Astrocyte (in vitro differentiated cells and primary cell): ENCODE measurements at places on chromosomes 4 and X. TPM values are rescaled to one million over a fixed set of nuclear protein-coding genes. Genes with fewer than 3 reads are reported as not detected.

Gene UGT2A1
- not detected in 2 replicates for total RNA-seq

- no peak for DNase-seq
These were observed 626 bp downstream of the TBC1D1 start for GRCh38 chr4:37891260-37892159.

DNA sequence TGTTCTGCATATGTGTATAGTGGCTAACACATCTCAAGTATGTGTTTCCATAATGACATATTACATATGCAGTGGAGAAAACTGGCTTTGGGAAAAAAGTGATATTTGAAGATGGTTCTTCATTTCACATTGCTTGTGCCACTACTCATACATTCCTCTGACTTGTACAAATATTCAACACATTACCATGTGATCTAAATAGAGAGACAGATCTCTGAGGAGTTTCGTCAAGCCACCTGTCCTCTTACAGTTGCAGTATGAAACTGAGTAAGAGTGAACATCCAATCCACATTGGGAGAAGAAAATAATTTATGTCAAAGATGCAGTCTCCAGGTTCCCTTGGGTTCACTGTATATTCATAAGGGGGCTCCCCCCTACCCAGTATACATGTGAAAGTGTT lies 123.9 kb downstream of the KDR start:
- DNase-seq = peak; percentile 2

Gene SLC49A3
- 6.2 and 9.2 TPM in 2 replicates for total RNA-seq

- no peak for DNase-seq
These were observed 24.6 kb upstream of the TBL1X start for GRCh38 chrX:9440116-9440844.

- DNase-seq = no peak
These were observed 2.6 kb downstream of the TIFA start for GRCh38 chr4:112282860-112283667.

Gene SMIM10L2A
- 0.18 and 0.48 TPM in 2 replicates for total RNA-seq

Gene EXOC1L
- total RNA-seq = not detected in 2 replicates
